H9 (cell line): ENCODE measurements at places on chromosomes 4 and X. TPM values are rescaled to one million over a fixed set of nuclear protein-coding genes. Genes with fewer than 3 reads are reported as not detected.

The ZIC3 gene
- total RNA-seq: 126 and 128 TPM in 2 replicates

DNA sequence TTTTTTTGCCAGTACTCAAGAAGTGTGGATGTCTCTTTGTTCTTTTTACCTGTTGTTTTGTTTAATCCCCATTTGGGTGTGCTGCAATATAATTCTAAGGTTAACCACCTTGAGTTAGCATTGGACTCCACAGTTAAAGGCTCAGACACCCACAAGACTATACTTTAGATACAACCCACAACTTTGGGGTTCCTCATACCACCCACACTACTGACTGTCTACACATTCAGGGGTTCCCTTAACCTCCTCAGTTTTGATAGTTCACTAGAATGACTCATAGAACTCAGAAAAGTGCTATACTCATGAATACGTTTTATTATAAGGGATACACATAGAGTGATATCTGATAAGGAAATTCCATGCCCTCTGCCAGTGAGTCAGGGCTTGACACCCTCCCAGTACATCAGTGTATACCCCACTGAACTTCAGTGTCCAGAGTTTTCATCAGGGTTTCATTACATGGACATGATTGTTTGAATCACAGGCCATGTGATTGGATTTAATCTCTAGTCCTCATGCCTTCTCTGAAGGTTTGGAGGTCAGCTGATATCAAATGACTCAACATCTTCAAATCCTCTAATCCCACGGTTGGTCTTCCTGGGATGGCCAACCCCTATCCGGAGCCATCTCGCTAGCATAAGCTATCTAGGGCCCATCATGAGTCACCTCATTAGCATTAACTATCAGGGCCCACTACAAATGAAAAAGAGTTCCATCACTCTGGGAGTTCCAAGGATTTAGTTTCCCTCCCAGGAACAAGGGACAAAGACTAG, 357.7 kb upstream of the EMCN start:
- no peaks in the 10 kb centered on the region for H3K36me3 ChIP-seq
- H3K27ac ChIP-seq: no peak overlapping the region
- no peak overlapping the region for H3K4me3 ChIP-seq
- no peak for DNase-seq
- H3K27me3 ChIP-seq: no peaks in the 10 kb centered on the region
- no peaks in the 10 kb centered on the region for H3K4me1 ChIP-seq

- DNase-seq: peak; percentile 70
- H3K4me3 ChIP-seq: peak overlapping the region; percentile 74
- no peaks in the 10 kb centered on the region for H3K4me1 ChIP-seq
- no peaks in the 10 kb centered on the region; the same call in 1 of the 2 replicates for H3K27me3 ChIP-seq
- no peaks in the 10 kb centered on the region for H3K36me3 ChIP-seq
- H3K27ac ChIP-seq: no peak overlapping the region
These were observed 775 bp downstream of the KCTD8 start for GRCh38 chr4:44447563-44448504.

The HADH gene
- total RNA-seq: 44.4 and 46.6 TPM in 2 replicates

The TRIM2 gene
- 28.9 and 29.0 TPM in 2 replicates for total RNA-seq

GRCh38 chr4:25441519-25442117, 64.6 kb downstream of the ANAPC4 start:
- H3K27me3 ChIP-seq: no peaks in the 10 kb centered on the region
- H3K27ac ChIP-seq: no peak overlapping the region
- no peaks in the 10 kb centered on the region; the same call in 2 of the 3 replicates for H3K36me3 ChIP-seq
- no peak overlapping the region for H3K4me3 ChIP-seq

The LYAR gene
- total RNA-seq: 47.0 and 50.9 TPM in 2 replicates

DNA sequence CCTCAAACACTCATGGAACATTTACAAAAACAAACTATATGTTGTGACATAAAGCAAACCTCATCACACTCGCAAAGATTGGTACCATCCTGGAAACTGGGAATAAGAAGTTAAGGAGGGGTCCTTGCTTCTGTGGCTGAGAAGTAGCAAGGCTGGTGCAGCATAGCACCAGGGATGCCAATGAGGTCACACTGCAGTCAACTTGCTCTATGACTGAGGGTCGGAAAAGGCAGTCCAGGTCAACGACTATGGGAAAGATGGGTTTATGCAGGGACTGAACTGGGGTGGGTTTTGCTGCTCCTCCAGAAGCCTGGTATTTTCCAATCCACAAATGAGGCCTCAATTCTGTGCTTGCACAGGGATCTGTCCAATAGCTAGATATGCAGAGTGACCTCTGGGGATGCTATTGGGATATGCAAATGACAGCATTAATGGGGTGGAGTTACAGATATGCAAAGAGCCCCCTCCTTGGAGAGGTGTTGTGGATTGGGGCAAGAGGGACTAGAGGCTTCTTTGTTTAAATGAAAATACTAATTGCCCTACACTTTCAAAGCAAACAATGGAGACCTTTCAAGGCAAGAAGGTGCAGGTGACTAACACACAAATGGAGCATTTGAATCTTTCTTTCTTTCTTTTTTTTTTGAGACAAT, 7.2 kb upstream of the IL13RA1 start:
- H3K4me1 ChIP-seq: no peaks in the 10 kb centered on the region; the same call in 1 of the 2 replicates
- no peaks in the 10 kb centered on the region; the same call in 1 of the 2 replicates for H3K27me3 ChIP-seq
- H3K4me3 ChIP-seq: no peak overlapping the region

The CAPN6 gene
- total RNA-seq: 7.2 and 7.4 TPM in 2 replicates

DNA sequence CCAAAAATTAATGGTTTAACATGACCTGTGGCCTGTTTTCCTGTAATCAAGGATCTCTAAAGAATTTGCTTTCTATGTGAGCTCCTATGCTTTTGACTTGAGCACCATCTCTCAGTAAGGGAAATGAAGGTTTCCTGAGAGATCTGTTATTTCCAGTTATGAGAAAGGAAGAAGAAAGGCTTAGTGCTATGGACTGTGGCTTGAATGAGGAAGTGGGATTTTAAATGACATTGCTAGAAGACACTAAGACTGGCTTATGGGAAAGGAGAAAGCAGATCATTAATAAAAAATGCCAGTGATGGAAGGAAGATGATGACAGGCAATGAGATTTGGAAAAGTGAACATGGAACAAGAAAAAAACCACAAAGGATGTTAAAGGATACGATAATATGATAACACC, 285.4 kb downstream of the OPHN1 start:
- H3K36me3 ChIP-seq: no peaks in the 10 kb centered on the region
- H3K4me3 ChIP-seq: no peak overlapping the region
- no peak overlapping the region for H3K27ac ChIP-seq
- H3K27me3 ChIP-seq: no peaks in the 10 kb centered on the region
- DNase-seq: no peak

DNA sequence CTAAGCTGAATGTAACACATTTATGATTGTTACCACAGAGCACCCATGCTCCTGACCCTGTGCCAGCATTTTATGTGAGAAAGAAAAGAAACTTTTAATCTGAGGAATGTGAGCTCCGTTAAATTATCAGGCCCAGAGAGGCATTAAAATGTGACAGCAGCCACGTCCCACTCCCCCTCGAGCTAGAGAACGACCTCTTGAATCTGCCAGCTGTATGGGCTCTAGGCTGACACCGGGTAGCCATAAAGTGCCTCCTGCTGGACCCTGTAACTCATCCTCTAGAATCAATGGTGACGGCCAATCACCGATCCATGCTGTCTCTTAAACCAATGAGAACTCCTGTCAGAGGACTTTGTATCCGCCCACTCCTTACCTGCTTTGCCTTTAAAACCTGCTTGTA, 110.2 kb upstream of the ADRA2C start:
- H3K4me1 ChIP-seq: 0 out of 2 replicates have a peak, but pooled peaks cover 2% of the 10 kb centered on the region
- DNase-seq: peak; percentile 57
- H3K36me3 ChIP-seq: no peaks in the 10 kb centered on the region
- H3K4me3 ChIP-seq: no peak overlapping the region
- no peaks in the 10 kb centered on the region for H3K27me3 ChIP-seq

DNA sequence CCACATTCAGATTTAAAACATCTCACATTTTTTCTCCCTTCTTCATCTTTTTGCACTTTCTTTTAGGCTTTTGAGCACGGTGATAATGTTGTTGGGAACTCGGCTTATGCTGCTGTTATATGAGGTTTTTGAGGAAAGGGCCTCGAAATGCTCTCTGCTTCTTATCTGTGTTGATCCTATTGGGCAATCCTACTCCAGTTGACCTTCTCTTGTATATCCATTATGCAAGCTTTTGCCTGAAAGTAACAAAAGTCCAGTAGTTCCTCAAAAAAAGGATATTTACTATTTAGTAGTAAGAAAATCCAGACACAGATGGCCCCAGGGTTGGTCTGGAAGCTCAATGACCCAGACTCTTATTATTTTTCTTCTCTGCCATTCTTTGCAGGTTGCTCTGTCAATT, 57.7 kb upstream of the SPANXB1 start:
- no peaks in the 10 kb centered on the region for H3K36me3 ChIP-seq
- no peak overlapping the region for H3K27ac ChIP-seq
- H3K4me3 ChIP-seq: no peak overlapping the region
- no peak for DNase-seq
- H3K4me1 ChIP-seq: no peaks in the 10 kb centered on the region

The SPANXA1 gene
- total RNA-seq: not detected in 2 replicates

DNA sequence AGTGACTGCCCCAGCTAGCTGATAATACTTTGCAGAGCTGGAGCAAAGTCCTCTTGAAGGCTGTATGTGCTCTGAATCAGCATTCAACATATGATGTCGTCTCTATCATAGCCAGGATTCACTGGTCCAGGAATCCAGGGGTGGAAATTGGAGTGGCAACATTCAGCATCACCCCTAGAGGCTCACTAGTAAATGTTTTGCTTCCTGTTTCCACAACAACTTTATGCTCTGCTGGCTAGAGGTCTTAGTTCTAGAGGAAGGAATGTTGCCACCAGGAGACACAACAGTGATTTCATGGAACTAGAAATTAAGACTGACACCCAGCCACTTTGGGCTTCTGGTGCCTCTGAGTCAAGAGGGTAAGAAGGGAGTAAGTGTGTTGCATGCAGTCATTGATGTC, 11.3 kb downstream of the MAGEA1 start:
- H3K27me3 ChIP-seq: no peaks in the 10 kb centered on the region
- H3K4me1 ChIP-seq: no peaks in the 10 kb centered on the region
- peaks cover 9% of the 10 kb centered on the region for H3K36me3 ChIP-seq
- no peak for DNase-seq

The FAM47E gene
- 1.0 and 2.0 TPM in 2 replicates for total RNA-seq
